Ascending aorta (tissue), 2 donors: ENCODE measurements at places on chromosomes 7 and 10.

DNA sequence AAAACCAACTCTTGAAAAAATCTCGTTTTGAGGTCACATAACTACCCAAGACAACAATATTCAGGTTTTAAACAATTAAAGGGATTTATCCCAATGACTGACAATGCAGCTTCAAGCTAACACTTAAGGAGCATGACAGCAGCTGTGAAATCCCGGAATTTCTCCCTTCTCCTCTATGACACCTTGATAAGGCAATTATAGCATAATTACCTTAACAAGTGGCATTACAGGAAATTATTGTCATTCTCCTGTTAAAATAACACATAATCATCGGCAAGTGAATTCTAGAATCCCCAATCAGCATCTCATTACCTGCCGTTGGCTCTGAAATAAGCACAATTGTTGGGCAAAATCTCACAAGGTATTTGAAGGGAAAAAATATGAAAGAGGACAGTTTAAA is 417.0 kb upstream of the PFKP start:
- DNase-seq, result no peak

GRCh38 chr10:52213321-52213752 is 100.7 kb upstream of the DKK1 start:
- DNase-seq, result no peak

GRCh38 chr7:67604461-67605386 is 608.1 kb downstream of the TYW1 start:
- no peak for DNase-seq

DNA sequence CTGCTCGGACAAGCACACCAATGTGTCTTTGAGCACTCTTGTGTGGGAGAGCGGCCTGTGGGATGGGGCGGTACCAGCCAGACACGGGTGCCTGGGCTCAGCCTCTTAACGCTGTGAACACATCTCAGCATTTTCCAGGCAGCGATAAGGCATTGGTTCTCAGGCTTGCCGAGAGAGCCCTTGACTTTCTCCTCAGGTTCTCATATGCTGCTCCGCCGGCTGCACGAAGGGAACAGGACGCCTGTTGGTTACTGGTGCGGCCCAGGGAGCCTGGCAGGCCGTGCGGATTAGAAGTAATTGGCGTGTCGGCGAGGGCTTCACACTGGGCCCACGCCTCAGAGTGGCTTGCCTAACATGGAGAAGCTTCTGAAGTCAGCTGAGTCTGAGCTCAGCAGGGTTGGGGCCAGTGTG is 456.7 kb upstream of the FOXK1 start:
- no peak for DNase-seq

GRCh38 chr10:52780391-52781155 is 8.0 kb upstream of the MBL2 start:
- DNase-seq, result no peak

DNA sequence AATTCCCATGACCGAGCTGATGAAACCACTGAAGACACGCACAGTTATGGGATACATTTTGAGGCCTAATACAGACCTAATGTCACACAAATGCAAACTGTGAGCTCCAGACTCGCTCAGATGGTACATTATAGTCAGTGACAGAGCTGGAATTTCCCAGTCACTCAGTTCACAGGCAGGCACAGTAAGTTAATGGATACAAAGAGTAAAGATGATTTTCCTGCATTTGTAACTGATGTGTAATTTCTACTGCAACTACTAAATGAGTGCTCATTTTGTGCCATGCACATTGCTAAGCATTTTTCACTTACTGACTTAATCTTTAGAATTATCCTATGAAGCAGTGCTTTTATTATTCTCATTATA is 56.5 kb downstream of the ENO4 start:
- no peak for DNase-seq

- DNase-seq, result no peak
Observed at GRCh38 chr7:43517464-43517863, 65.4 kb upstream of the STK17A start.

DNA sequence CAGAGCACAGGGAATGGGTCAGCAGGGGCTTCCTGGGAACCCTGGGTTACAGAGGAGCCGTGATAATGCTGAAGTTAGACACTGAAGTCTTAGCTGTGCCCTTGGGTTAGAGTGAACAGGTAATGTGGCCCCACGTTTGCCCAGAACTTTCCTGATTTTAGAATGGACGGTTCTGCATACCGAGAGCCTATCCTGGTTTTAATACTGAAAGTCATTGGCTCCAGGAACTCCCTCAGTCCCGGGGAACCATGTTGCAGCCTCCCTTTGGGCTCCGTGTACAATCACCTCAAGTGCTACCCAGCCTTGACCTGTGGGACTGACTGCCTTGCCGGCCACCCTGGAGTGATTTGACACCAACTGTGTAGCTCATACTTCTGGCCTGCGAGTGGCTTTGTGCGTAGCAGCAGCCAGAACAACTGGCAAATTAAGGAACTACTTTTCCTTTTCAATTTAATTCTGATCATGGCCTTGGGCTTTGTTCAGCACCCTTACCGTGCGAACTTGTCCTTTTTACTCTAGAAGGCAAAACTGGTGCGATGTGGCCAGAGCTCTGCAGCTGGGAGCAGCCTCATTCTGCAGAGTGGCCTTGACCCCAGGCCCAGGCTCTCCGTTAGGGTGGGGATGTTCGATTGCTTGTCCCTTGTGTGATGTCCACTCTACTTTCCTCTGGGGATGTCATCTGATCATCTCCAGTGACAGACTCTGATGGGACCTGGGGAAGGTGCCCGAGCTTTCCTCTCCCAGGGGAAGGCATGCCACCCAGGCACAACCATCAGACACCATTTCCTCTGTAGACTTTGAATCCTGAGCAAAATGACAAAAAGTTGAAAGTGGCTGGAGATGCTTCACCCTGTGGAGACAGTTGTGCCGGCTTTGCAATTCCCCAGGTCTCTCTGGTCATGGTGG is 265.9 kb downstream of the GLRX3 start:
- no peak for DNase-seq

GRCh38 chr7:34157137-34157536 is 251.8 kb downstream of the BMPER start:
- no peak for DNase-seq

GRCh38 chr7:125675169-125675568 is 745.5 kb upstream of the POT1 start:
- DNase-seq, result no peak
